Thyroid gland (tissue), 4 donors: ENCODE measurements at places on chromosomes 6 and 20.

GRCh38 chr6:84667252-84668213 lies 96.9 kb downstream of the TBX18 start:
- no peak for DNase-seq

DNA sequence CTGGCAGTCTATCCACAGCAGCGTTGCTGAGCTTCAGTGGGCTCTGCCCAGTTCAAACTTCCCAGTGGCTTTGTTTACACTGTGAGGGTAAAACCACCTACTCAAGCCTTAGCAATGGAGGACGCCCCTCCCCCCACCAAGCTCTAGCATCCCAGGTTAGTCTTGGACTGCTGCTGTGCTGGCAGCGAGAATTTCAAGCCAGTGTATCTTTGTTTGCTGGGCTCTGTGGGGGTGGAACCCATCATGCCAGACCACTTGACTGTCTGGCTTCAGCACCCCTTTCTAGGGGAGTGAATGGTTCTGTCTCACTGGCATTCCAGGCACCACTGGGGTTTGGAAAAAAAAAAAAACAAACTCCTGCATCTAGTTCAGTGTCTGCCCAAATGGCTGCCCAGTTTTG lies 249.7 kb upstream of the SYNCRIP start:
- peak; percentile 83 for DNase-seq

GRCh38 chr6:21500314-21501020 lies 93.1 kb upstream of the SOX4 start:
- no peak for DNase-seq

GRCh38 chr6:97053643-97054411 lies 129.3 kb downstream of the KLHL32 start:
- no peak for DNase-seq

DNA sequence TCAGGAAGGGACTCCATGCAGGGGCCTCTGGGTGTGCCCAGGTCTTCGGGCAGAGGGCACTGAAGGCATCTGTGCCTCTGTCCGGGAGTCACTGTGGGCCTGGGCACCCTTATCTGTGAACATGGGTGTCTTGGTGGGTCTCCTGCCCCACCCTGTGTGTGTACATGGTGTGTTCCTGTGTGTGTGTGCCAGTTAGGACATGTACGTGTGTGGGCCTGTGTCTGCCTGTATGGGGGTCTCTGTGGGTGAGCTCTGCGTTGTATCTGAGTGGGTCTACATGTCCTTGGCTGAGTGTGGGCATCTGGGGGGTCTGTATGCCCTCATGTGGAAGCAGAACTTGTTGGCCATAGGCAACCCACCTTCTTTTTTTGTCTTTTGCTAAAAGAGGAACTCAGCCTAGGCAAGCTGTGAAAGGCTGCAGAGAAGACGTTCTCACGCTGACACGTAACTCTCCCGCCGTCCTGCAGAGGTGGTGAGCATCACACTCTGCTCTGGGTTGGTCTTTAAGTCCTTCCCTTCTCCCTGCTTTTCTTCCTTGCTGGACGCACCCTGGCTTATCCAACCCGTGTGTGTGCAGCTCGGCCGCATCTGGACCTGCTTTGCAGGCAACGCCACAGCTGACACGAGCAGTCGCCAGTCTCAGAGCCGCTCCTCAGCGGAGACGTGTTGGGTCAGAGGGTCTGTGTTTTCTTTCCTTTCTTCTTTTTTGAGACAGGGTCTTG lies 532 bp upstream of the NPBWR2 start:
- no peak for DNase-seq

DNA sequence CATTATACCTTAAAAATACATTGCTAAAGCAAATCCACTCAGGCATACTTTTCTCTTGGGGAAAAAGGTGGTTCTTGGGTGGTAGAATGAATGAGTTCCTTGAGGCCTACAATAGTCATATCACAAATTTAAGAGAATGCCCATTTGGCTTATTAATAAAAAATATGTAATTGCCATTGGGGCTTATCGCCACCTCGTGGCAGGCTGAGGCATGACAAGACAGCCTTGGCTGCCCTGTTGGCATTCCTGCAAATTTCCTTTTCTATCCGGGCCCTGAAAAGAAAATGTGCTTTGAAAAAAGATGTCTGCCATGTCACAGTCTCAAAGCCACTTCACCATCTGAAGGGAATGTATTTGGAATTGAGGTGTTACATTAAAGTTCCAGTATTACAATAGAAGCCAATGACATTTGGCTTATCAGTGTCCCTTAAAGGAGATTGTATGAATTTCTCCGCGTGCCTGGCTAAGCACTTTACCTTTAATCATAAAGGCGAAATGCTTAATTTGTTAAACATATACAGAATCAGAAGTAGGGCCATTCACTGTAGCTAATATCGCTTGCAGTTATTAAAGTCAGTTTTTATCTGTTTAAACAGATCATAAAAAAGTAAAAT lies 188.3 kb upstream of the ZFP64 start:
- DNase-seq, result peak; percentile 7
